NCI-H1436 treated with DMSO at 0.1 percent for 48 hours (cell line): ENCODE measurements at places on chromosomes 5 and 9.

DNA sequence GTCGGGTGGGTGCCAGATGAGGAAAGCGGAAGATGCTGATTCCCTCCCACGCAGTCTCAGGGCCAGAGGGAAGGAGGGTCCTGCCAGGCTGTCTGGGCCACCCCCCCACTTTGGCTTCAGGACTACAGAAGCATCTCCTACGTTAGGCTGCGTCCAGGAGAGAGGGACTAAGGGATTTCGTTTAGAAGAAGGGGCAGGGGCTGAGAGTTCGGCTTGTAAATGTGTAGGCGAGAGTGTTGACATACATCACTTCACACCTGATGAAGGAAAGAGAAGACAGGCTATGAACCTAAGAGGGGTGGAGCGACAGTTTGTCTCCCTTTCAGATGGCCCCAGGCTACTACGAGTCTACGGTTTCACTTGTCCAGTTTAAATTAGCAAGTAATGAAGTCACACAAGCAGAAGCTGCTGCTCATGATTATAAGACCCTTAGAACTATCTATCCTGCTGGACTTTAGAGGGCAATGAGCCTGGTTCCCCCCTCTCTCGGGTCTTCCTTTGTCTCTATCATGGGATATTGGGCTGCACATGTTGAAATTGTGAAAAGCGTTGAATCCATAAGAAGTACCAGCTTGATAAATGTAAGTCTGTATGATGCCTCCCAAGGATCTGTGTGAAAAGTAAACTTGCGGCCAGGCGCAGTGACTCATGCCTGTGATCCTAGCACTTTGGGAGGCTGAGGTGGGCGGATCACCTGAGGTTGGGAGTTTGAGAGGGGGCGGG, 193.0 kb downstream of the AOPEP start:
- DNase-seq = no peak

- no peak for DNase-seq
Observed at GRCh38 chr9:116278326-116278725, 124.7 kb downstream of the PAPPA start.

- no peak for DNase-seq
Observed at GRCh38 chr5:56190497-56190896, 42.6 kb downstream of the ANKRD55 start.

GRCh38 chr9:15135164-15135792, 171.7 kb downstream of the TTC39B start:
- peak; percentile 37 for DNase-seq

DNA sequence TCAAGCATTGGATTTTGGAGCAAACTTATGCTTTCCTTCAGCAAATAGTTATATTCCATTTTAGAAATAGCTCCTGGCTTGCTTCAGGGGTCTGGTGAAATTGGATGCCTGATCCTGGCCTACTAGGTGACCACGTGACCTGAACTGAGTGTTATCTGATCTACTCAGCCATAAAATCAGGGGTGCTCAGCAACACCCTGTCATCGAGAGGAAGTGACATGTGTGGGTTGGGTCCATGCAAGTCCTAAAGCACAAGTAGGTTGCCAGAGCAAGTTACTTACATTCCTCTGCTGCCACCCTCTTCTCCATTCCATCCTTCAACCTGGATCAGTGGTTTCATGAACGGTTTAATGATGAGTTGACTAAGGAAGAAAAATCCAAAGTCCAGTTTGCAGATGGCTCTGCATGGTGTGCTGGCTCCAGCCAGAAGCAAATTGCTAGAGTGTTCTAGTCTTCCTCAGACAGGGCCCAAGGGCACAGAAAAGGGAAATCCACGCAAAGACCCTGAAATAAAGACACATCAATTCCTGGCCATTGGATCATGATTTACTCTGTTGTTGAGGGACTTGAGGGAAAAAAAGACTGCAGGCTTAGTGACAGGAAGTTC, 2.8 kb upstream of the FAM193B start:
- no peak for DNase-seq

- DNase-seq = no peak
Observed at GRCh38 chr9:131727795-131728545, 11.9 kb downstream of the RAPGEF1 start.

- no peak for DNase-seq
Observed at GRCh38 chr5:29263915-29264351, 1929.6 kb upstream of the CDH6 start.

- no peak for DNase-seq
Observed at GRCh38 chr9:108836319-108836718, 19.5 kb downstream of the ACTL7B start.

DNA sequence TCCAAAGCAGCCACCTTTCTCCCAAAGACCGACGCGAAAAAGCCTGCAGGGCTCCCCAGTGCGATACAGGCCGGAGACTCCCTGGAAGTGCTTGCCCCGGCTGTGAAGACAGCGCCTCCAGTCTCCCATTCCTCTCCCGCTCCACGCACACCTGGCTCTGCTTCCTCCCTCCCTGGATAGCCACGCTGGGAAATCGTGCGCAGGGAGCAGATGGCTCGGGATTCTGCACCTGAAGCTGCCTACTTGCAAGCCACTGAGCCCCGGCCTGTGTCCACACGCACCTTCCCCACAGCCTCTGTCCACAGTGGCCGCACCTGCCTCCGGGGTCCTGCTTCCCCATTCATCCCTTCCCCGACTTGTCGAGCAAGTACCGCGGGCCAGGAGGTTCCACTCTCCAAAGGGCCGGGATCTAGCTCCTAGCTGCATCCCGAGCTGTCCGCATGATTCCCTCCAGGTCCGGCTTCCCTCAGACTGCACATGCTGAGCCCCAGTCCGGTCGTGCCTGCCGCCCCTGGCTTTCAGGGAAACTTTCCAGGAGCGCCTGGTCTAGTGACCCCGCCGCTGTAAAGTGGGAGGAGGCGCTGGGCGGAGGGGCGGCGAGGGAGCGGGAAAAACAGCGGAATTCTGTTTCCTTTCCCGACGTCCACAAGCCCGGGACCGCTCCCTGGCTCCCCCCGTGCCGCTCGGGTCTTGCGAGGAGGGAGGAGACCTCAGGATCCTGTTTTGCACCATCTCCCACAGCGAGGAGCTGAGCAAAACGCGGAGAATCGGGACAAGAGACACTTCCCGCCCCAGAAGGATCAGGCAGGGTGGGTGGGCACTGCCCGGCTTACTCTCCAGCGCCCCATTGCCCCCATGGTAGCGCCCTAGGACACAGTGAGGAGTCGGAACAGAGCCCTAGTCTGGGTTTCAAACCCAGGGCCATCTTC, 2.0 kb downstream of the SEMA6A start:
- DNase-seq = no peak
